Naive thymus-derived CD8-positive, alpha-beta T cell (primary cell): ENCODE measurements at places on chromosomes 2 and 18. TPM values are rescaled to one million over a fixed set of nuclear protein-coding genes. Genes with fewer than 3 reads are reported as not detected.

ZNF532 gene
- 7.8 TPM for total RNA-seq

DNA sequence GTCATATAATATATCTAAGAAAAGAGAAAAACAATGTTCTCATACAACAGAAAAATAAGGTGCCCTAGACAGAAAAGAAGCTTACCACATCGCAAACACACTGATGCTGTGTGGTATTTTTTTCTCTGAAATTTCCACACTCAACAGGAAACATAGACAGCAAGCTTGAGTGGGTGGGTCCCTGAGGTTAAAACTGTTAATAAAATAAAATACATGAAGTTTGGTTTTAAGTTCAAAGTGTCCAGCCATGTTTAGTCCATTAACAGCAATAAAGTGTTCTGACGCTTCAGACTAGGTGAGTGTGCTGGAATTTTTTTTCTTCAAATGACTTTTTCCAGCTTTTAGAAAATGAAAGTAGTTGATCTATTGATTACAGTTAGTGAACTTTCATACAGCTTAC is 83.3 kb upstream of the EPB41L5 start:
- no peak for DNase-seq
- peaks cover 9% of the 10 kb centered on the region for H3K36me3 ChIP-seq
- H3K4me1 ChIP-seq = peaks cover 48% of the 10 kb centered on the region
- peak overlapping the region; percentile 97 for H3K27ac ChIP-seq
- H3K4me3 ChIP-seq = peak overlapping the region; percentile 74

- no peaks in the 10 kb centered on the region for H3K4me1 ChIP-seq
- H3K27ac ChIP-seq = no peak overlapping the region
- DNase-seq = no peak
- H3K4me3 ChIP-seq = no peak overlapping the region
- H3K36me3 ChIP-seq = no peaks in the 10 kb centered on the region
- H3K27me3 ChIP-seq = peaks cover 26% of the 10 kb centered on the region
Measured at GRCh38 chr2:58893656-58894351, 652.7 kb upstream of the FANCL start.

- no peak for DNase-seq
- peak overlapping the region; percentile 33 for H3K27ac ChIP-seq
- H3K36me3 ChIP-seq = no peaks in the 10 kb centered on the region
- H3K27me3 ChIP-seq = peaks cover 6% of the 10 kb centered on the region
- H3K4me3 ChIP-seq = no peak overlapping the region
Measured at GRCh38 chr2:175576875-175577274, 395.4 kb upstream of the ATP5MC3 start.

DNA sequence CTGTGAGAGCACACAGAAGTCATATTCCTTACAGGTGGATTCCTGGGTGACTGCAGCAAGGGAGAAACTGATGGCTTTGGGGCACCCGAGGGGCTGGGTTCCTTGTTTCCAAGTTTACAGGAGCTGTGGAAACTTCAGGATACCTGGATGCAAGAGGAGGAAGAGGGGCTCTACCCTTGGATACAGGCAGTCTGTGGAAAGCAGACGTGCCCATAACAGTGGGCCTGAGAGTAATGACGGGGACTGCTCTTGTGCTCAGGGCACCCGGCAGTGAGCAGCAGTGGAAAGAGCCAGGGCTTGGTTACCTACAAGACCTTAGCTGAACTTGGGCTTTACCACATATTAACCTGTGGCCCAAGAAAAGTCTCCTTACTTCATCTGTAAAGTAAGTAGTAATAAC is 102.2 kb upstream of the TGFA start:
- no peaks in the 10 kb centered on the region for H3K36me3 ChIP-seq
- no peak for DNase-seq
- H3K4me1 ChIP-seq = peaks cover 20% of the 10 kb centered on the region
- H3K4me3 ChIP-seq = peak overlapping the region; percentile 38
- peak overlapping the region; percentile 89 for H3K27ac ChIP-seq

- H3K27ac ChIP-seq = no peak overlapping the region
- H3K27me3 ChIP-seq = peaks cover 2% of the 10 kb centered on the region
- DNase-seq = no peak
Measured at GRCh38 chr2:120992791-120993555, 257.3 kb downstream of the GLI2 start.

GRCh38 chr2:156702541-156702940 is 266.4 kb downstream of the GPD2 start:
- no peak overlapping the region for H3K27ac ChIP-seq
- no peaks in the 10 kb centered on the region for H3K27me3 ChIP-seq
- no peaks in the 10 kb centered on the region for H3K4me1 ChIP-seq
- H3K4me3 ChIP-seq = no peak overlapping the region
- DNase-seq = no peak
